Tibial artery (tissue), 4 donors: ENCODE measurements at places on chromosomes 4 and X.

- DNase-seq, result no peak
- H3K27ac ChIP-seq, result no peak overlapping the region
- no peaks in the 10 kb centered on the region for H3K27me3 ChIP-seq
- H3K4me1 ChIP-seq, result peaks cover 33% of the 10 kb centered on the region
- H3K36me3 ChIP-seq, result peaks cover 16% of the 10 kb centered on the region
Measured at GRCh38 chr4:6854098-6854744, 55.4 kb upstream of the TBC1D14 start.

DNA sequence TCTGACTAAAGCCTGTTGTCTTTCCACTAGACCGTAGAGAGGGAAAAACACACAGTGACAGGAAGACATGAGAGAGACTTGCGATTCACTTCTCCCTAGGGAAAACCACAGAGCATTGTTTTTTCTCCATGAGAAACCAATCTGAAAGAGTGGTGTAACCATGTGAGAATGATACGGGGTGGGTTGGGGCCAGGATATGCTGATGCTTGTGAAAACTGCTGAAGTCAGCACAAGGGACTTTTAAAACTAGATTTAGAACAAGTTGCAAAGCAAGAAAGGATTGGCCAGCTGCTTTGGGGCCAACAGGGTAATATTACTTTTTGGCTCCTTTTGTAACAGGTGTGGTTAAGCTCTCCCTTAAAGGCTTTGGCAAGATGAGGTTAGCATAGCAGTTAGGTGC is 66.1 kb downstream of the NHSL2 start:
- H3K27ac ChIP-seq, result no peak overlapping the region
- H3K27me3 ChIP-seq, result no peaks in the 10 kb centered on the region
- no peaks in the 10 kb centered on the region for H3K4me1 ChIP-seq
- no peak overlapping the region for H3K4me3 ChIP-seq
- H3K36me3 ChIP-seq, result no peaks in the 10 kb centered on the region

- DNase-seq, result no peak
- no peaks in the 10 kb centered on the region for H3K4me1 ChIP-seq
- no peak overlapping the region for H3K27ac ChIP-seq
- H3K36me3 ChIP-seq, result no peaks in the 10 kb centered on the region
- H3K4me3 ChIP-seq, result no peak overlapping the region
- H3K27me3 ChIP-seq, result no peaks in the 10 kb centered on the region
Measured at GRCh38 chr4:151035911-151036310, 20.8 kb upstream of the LRBA start.

- no peaks in the 10 kb centered on the region for H3K36me3 ChIP-seq
- H3K27me3 ChIP-seq, result no peaks in the 10 kb centered on the region
- no peak overlapping the region for H3K27ac ChIP-seq
- no peaks in the 10 kb centered on the region for H3K4me1 ChIP-seq
- peak; percentile 10 for DNase-seq
Measured at GRCh38 chr4:1504595-1505500, 98.6 kb upstream of the NKX1-1 start.

GRCh38 chrX:8688776-8689175 is 43.2 kb downstream of the ANOS1 start:
- no peaks in the 10 kb centered on the region for H3K4me1 ChIP-seq
- no peak for DNase-seq
- H3K36me3 ChIP-seq, result no peaks in the 10 kb centered on the region
- H3K27ac ChIP-seq, result no peak overlapping the region
- H3K27me3 ChIP-seq, result no peaks in the 10 kb centered on the region

- H3K27me3 ChIP-seq, result no peaks in the 10 kb centered on the region
- H3K4me3 ChIP-seq, result no peak overlapping the region
- no peaks in the 10 kb centered on the region for H3K36me3 ChIP-seq
- no peak for DNase-seq
- H3K4me1 ChIP-seq, result no peaks in the 10 kb centered on the region
- H3K27ac ChIP-seq, result no peak overlapping the region
Measured at GRCh38 chrX:71177327-71177726, 32.7 kb downstream of the NLGN3 start.

DNA sequence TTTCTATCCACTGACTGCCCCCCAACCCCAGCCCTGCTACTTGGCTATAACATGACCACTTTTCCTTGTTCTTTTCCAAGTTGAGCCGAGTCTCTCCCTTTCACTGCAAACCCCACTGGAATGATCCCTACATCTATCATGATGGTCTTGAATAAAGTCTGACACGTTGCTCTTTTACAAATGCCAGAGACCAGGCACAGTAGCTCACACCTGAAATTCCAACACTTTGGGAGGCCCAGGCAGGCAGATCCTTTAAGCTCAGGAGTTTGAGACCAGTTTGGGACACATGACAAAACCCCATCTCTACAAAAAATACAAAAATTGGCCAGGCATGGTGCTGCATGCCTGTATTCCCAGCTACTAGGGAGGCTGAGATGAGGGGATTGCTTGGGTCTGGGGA is 100.9 kb downstream of the WDFY3 start:
- no peaks in the 10 kb centered on the region for H3K36me3 ChIP-seq
- H3K4me1 ChIP-seq, result no peaks in the 10 kb centered on the region
- H3K27me3 ChIP-seq, result no peaks in the 10 kb centered on the region
- DNase-seq, result no peak
- H3K27ac ChIP-seq, result no peak overlapping the region

DNA sequence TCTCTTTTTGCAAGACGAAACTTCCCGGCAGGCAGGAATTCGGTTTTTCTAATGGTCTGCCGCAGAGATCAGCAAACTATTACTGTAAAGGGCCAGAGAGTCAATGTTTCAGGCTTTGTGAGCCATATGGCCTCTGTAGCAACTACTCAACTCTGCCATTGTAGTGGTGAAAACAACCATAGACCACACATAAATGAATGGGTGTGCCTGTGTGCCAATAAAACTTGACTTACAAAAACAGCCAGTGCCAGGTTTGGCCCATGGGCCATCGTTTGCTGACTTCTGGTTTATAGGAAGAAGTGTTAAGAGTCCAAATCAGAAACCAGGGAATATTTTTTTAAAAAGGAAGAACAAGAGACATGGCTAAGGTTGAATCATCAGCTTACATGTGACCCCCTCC is 163.0 kb downstream of the SH3KBP1 start:
- no peak for DNase-seq
- no peak overlapping the region for H3K27ac ChIP-seq
- H3K27me3 ChIP-seq, result no peaks in the 10 kb centered on the region
- no peaks in the 10 kb centered on the region for H3K4me1 ChIP-seq
- no peaks in the 10 kb centered on the region for H3K36me3 ChIP-seq
- no peak overlapping the region for H3K4me3 ChIP-seq

DNA sequence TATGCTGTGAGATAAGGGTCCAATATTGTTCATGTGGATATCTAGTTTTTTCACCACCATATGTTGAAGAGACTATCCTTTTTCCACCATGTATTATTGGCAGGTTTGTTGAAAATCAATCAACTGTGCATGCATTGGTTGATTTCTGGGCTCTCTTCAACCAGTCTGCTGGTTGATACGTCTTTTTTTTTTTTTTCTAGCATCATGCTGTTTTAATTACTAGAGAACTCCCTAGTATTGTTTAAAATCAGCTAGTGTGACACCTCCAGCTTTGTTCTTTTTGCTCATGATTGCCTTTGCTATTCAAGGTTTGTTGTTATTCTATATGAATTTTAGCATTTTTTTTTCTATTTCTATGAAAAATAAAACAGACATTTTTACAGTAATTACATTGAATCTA is 123.9 kb downstream of the SLC7A11 start:
- H3K27ac ChIP-seq, result no peak overlapping the region
- H3K36me3 ChIP-seq, result no peaks in the 10 kb centered on the region
- no peaks in the 10 kb centered on the region for H3K4me1 ChIP-seq

DNA sequence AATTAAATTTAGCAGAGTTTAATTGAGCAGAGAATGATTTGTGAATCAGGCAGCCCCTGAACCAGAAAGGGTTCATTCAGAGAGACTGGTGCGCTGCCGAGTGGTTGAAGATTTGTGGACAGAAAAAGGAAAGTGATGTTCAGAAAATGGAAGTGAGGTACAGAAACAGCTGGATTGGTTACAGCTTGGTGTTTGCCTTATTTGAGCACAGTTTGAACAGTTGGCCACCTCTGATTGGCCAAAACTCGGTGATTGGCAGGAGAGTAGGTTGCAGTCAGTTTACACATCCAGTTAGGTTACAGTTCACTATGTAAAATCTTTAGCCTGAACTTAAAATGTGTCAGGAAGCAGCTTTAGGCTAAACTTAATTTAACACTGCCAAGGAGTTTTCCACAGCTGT is 14.9 kb downstream of the MID1IP1 start:
- H3K27ac ChIP-seq, result no peak overlapping the region
- H3K36me3 ChIP-seq, result no peaks in the 10 kb centered on the region
- no peak overlapping the region for H3K4me3 ChIP-seq
- no peaks in the 10 kb centered on the region for H3K27me3 ChIP-seq

GRCh38 chrX:10041383-10041782 is 74.2 kb downstream of the CLDN34 start:
- H3K4me1 ChIP-seq, result peaks cover 10% of the 10 kb centered on the region
- no peak for DNase-seq
- H3K27ac ChIP-seq, result no peak overlapping the region
- no peaks in the 10 kb centered on the region for H3K36me3 ChIP-seq

GRCh38 chrX:24080704-24081103 is 25.9 kb downstream of the EIF2S3 start:
- no peaks in the 10 kb centered on the region for H3K4me1 ChIP-seq
- H3K4me3 ChIP-seq, result no peak overlapping the region
- H3K36me3 ChIP-seq, result peaks cover 27% of the 10 kb centered on the region
- DNase-seq, result no peak

GRCh38 chr4:158299459-158300007 is 89.2 kb downstream of the TMEM144 start:
- no peaks in the 10 kb centered on the region for H3K36me3 ChIP-seq
- H3K27ac ChIP-seq, result no peak overlapping the region
- no peak overlapping the region for H3K4me3 ChIP-seq
- no peaks in the 10 kb centered on the region for H3K4me1 ChIP-seq
- no peaks in the 10 kb centered on the region for H3K27me3 ChIP-seq

GRCh38 chr4:113442826-113443225 is 318.7 kb downstream of the CAMK2D start:
- no peak for DNase-seq
- no peak overlapping the region for H3K27ac ChIP-seq
- H3K27me3 ChIP-seq, result no peaks in the 10 kb centered on the region
- H3K4me3 ChIP-seq, result no peak overlapping the region

DNA sequence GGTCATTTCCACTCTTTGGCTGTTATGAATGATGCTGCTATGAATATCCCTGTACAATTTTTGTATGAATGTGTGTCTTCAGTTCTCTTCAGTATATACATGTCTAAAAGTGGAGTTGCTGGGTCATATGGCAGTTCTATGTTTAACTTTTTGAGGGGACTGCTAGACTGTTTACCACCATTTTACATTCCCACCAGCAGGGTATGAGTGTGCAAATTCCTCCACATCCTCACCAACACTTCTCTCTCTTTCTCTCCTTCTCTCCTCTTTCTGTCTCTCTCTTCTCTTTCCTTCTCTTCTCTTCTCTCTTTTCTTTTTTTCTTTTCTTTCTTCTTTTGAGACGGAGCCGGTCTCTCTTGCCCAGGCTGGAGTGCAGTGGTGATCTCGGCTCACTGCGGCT is 7.8 kb downstream of the WWC2 start:
- no peak overlapping the region for H3K27ac ChIP-seq
- no peaks in the 10 kb centered on the region for H3K36me3 ChIP-seq
- H3K4me1 ChIP-seq, result no peaks in the 10 kb centered on the region
- H3K4me3 ChIP-seq, result no peak overlapping the region

- H3K27me3 ChIP-seq, result no peaks in the 10 kb centered on the region
- H3K4me3 ChIP-seq, result no peak overlapping the region
- no peaks in the 10 kb centered on the region for H3K4me1 ChIP-seq
- no peaks in the 10 kb centered on the region for H3K36me3 ChIP-seq
Measured at GRCh38 chr4:18105030-18106011, 83.8 kb upstream of the LCORL start.

GRCh38 chr4:64503416-64503815 is 94.2 kb upstream of the TECRL start:
- no peak overlapping the region for H3K4me3 ChIP-seq
- H3K4me1 ChIP-seq, result no peaks in the 10 kb centered on the region
- no peaks in the 10 kb centered on the region for H3K27me3 ChIP-seq
- H3K27ac ChIP-seq, result no peak overlapping the region

- no peaks in the 10 kb centered on the region for H3K4me1 ChIP-seq
- no peak for DNase-seq
- peak overlapping the region; percentile 79 for H3K27ac ChIP-seq
- H3K4me3 ChIP-seq, result no peak overlapping the region
Measured at GRCh38 chrX:115598556-115598955, 37.6 kb downstream of the PLS3 start.

- DNase-seq, result no peak
- H3K4me1 ChIP-seq, result no peaks in the 10 kb centered on the region
- no peak overlapping the region for H3K27ac ChIP-seq
Measured at GRCh38 chr4:33090910-33091309, 2370.7 kb downstream of the PCDH7 start.

- no peaks in the 10 kb centered on the region for H3K27me3 ChIP-seq
- H3K27ac ChIP-seq, result no peak overlapping the region
- no peaks in the 10 kb centered on the region for H3K4me1 ChIP-seq
- no peaks in the 10 kb centered on the region for H3K36me3 ChIP-seq
- no peak for DNase-seq
Measured at GRCh38 chr4:177419434-177419833, 22.8 kb downstream of the AGA start.

DNA sequence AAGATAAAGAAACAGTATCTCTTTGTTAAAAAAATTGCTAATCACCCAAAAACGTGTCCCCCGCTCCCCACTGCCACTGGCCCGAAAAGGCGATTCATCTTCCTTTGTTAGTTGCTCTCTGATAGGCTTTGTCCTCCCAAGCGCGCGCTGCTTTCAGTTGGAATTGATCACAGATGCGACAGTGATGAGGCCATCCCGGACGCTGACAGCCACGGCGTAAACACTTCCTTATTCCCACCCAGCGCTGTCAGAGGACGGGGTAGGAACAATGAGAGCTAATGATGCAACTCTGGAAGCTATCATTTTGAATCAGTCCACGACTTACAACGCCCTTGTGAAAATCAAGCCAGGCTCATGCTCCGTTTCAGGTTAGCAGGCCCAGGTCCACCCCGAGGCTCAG is 21.4 kb downstream of the SOD3 start:
- H3K27me3 ChIP-seq, result no peaks in the 10 kb centered on the region
- no peak overlapping the region for H3K4me3 ChIP-seq
- no peak for DNase-seq
- no peak overlapping the region for H3K27ac ChIP-seq

GRCh38 chr4:138751309-138751708 is 264.3 kb upstream of the NOCT start:
- no peak overlapping the region for H3K4me3 ChIP-seq
- H3K27me3 ChIP-seq, result no peaks in the 10 kb centered on the region
- H3K36me3 ChIP-seq, result no peaks in the 10 kb centered on the region
- no peak overlapping the region for H3K27ac ChIP-seq
- no peak for DNase-seq

DNA sequence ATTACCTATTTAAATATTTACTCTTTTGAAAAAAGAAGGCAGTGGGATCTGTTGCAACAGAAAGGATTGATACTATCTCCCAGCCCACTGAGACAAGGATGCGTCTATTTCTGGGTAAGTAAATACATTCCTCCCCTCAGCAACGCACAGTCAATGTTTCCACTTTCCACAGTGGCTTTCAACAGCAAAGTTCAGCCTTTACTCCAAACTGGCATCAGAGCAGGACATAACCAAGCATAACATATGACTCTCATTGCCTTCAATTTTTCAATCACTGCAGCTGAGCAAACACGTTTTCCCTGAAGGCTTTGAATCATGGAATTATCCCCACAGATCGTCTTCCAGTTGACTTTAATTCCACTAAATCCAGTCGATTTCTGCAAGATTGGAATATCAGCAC is 160.3 kb upstream of the FRG1 start:
- H3K27ac ChIP-seq, result no peak overlapping the region
- no peaks in the 10 kb centered on the region for H3K4me1 ChIP-seq
- no peaks in the 10 kb centered on the region for H3K36me3 ChIP-seq
- DNase-seq, result no peak
- no peaks in the 10 kb centered on the region for H3K27me3 ChIP-seq

GRCh38 chr4:173500841-173501591 is 29.0 kb downstream of the HAND2 start:
- peak overlapping the region; percentile 17 for H3K4me3 ChIP-seq
- H3K4me1 ChIP-seq, result peaks cover under 1% of the 10 kb centered on the region
- no peak for DNase-seq
- H3K27ac ChIP-seq, result no peak overlapping the region
